ENCODE measurements at places on chromosomes 2 and 18.

DNA sequence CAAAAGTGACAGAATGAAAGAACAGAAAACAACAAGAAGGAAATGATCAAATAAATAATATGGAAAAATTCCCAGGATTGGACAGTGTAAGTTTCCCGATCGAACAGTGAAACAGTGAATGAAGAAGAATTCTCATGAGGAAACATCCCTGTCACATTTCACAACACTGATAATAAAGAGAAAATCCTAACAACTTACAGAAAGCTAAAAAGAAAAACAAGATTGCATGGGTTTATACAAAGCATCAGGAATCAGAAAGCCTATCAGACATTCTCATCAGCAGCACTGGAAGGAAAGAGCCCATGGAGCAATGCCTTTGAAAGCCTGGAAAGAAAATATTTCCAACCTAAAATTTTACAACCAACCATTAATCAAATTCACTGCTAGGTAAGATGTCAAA is 9.9 kb upstream of the COL6A3 start:
- no peak for DNase-seq

DNA sequence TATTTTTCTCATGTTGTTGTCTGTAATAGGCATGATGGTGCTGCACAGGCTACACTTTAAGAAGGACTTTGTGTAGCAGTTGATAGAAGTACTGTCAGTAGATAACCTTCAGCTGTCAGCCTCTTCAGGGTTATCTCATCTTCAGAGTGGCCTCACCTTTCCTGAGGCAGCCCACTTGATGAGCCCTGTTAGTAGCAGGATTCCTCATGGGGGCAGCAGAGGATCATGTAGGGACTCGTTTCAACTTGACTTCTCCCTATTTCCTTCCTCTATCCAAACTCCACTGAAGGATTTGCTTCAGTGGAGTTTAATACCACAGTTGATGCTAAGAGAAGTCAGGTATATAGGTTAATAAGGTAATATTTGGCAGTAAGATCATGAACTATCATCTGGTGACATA is 530.3 kb upstream of the FSIP2 start:
- no peak for DNase-seq

GRCh38 chr2:133378928-133379549 is 189.2 kb downstream of the NCKAP5 start:
- no peak for DNase-seq

DNA sequence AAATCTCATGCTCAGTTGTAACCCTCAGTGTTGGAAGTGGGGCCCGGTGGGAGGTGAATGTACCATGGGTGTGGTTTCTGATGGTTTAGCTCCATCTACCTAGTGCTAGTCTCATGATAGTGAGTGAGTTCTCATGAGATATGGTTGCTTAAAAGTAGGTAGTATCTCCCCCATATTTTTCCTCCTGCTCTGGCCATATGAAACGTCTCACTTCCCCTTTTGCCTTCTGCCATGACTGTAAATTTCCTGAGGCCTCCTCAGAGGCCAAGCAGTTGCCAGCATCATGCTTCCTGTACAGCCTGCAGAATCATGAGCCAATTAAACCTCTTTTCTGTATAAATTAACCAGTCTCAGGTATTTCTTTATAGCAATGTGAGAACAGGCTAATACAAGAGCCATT is 62.8 kb upstream of the RNF152 start:
- no peak for DNase-seq

DNA sequence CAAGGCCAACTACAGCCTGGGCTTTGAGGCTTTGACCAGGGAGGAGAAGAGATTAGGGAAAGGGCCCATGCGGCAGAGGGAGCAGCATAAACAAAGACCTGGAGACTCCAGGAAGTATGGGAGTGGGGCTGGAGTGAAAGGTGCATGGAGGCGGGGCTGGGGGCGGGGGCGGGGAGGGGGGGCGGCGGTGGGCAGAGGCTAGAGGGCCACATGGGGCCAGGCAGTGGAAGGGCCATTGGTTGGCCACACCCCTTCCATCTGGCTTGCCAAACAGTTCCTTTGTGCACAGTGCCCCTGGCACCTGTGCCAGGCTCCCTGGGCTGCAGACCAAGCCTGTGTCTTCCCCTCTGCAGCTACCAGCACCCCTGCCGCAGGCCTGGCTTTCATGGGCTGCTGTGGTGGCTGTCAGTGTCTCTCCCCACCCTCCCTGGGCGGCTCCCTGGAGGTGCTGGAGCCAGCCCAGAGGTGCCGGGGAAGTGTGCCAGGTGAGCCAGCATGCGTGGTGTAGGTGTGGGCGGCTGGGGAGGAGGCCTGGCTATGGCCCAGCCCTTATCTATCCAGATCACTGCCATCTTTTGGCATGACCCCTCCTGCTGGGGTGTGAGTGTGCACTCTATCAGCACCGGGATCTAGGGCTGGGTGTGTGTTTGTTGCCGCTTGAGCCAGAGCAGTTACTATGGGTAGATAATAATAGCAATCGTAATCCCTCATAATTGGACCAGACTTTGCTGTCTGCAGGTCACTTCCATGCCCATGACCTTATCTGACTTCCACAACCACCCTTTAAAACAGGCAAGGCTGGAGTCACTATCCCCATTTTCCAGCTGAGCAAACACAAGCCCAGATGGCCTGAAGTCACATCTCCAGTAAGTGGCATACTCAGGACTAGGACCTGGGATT is 30.5 kb downstream of the DNMT3A start:
- DNase-seq = no peak

- DNase-seq = no peak
Measured at GRCh38 chr2:65626831-65627230, 194.4 kb upstream of the SPRED2 start.

DNA sequence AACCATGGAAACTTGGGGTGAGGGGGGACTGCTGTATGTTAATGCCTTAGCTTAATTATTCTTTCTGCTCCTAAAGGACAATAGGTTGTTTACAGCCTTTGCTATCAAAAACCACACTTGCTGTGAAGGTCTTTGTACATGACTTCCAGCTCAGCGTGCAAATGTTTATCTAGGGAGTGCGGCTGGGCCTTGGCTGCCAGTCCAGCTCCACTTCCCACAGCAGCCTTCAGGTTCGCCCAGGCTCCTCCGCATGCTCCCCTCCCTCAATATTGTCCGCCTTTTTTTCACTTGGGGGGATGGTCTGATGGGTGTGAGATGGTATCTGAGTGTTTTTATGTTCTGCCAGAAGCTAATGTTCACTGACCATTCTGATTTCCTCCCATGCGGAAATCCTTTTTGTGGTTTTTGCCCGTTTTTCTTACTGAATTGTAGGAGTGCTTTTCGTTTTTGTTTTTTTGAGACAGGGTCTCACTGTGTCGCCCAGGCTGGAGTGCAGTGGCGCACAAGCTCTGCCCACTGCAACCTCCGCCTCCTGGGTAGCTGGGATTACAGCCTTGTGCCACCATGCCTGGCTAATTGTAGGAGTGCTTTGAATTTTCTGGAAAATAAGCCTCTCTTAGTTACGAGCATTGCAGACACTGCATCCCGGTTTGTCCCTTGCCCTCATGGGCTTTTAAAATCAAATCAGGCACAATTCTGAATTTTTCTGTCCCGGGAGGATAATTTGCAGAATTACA is 28.8 kb downstream of the SH3BP4 start:
- no peak for DNase-seq

DNA sequence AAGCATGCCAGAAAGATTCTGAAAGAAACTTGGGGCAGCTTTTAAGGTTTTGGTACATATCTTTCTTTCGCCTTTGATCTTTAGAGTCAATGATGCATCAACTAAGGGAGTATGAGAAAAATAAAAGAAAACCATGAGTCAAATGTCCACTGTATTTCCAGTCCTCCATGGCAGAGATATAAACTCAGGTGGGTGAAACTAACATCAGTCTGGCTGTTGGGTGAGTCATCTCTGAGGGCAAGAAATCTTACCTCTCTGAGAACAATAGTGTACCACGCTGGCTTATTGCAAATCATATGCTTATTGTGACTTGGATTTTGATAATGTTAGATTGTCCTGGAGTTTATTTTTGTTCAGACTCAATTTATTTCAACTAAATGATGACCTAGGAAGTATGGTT is 521.0 kb downstream of the PLCL1 start:
- DNase-seq = no peak

GRCh38 chr2:165120740-165121467 is 82.9 kb downstream of the SCN3A start:
- DNase-seq = no peak

DNA sequence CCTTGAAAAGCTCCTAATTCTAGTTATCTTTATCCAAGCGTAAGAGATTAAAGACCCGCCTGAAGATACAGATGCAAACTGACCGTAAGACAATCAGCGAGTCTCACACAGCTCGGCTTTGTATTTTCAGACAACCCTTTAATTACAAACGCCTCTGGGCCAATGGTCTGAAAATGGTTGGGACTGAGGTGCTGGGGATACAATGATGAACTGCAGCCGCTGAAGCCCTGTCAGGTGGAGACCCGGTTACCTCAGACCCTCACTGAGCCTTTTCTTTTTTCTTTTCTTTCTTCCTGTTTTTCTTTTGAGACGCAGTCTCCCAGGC is 715 bp upstream of the CFAP36 start:
- DNase-seq = peak; percentile 29

DNA sequence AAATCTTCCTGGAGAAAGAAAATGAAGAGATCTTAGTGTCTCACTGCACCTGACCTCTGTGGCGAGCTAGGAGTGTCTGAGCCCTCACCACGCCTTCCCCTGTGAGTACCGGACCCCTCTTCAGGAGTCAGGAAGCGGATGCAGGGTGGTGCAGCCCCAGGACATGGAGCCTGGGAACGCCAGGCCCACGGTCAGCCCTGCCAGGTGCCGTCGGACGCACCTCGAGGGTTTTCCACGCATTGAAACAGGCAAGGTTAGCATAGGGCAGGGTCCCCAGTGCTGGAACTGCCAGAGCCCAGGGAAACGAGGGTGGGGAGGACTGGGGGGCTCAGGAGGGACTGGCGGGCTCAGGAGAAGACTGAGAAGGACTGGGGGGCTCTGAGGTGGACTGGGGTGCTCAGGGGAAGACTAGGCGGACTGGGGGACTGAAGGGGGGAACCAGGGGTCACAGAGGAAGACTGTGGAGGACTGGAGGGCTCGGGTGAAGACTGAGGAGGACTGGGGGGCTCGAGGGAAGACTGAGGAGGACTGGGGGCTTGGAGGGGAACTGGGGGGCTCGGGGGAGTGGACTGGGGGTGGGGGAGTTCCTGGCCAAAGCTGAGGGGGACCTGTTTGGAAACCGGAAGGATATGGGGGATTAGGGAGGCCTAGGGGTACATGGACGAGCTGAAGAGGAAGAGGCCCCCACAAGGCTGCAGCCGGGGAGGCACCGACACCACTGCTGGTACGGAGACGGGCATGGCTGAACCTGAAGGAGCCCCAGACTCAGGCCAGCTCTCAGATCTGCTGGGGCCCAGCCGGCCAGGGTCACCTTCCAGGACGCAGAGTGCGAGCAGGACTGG is 65.2 kb upstream of the SNTG2 start:
- no peak for DNase-seq

DNA sequence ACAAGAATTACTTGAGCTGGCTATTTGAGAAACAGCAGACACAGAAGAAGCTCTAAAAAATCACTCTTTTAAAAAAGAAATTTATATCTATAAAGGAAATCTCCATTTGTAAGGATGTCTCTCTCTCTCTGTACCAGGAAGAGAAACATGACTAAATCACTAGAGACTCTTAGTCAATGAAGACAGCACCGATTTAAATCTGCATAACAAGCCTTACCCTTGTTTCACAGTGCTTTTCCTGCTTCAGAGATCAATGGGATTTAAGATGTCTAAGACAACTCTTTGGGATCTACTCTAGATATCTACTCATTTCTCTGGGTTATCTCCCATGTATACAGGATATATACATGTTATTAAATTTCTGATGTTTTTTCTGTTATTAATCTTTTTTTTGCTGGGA is 359.2 kb upstream of the RND3 start:
- no peak for DNase-seq

DNA sequence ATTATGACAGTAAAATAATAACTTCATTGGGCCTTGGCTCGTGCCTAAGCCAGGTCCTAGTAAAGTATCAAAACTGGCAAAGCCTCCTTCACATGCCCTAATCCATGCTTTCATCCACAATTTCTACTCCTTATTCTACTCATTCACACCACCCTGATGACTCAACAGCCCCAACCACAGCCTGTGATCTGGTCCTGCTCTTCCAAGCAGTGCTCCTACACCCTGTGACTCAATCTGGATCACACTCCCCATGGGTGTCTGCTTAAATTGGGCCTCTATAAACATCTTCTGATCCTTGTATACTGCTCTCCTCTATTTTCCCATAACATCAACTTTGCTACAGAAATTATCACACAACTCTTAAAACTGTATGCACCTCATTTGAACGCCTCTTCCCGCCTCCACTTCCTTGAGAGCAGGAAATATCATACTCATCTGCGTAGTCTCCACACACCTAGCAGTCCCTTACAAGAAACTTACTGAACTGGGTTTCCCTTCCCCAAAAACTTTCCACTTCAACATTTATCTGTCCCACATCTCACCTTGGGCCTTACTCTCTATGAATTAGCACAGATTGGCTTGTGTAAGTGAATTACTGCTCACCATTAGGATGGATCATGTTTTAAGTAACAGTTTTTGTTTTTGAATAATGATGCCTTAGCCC is 15.9 kb downstream of the GTF3C3 start:
- DNase-seq = peak; percentile 18

GRCh38 chr18:62420513-62421209 is 95.6 kb downstream of the TNFRSF11A start:
- peak; percentile 65 for DNase-seq

GRCh38 chr2:120604767-120605166 is 130.9 kb upstream of the GLI2 start:
- DNase-seq = no peak

GRCh38 chr18:67661555-67661954 is 145.0 kb upstream of the DSEL start:
- DNase-seq = no peak

- DNase-seq = no peak
Measured at GRCh38 chr2:67662222-67662621, 265.1 kb downstream of the ETAA1 start.

- DNase-seq = no peak
Measured at GRCh38 chr2:203928849-203929248, 7.7 kb upstream of the ICOS start.

GRCh38 chr18:27785815-27786471 is 391.0 kb downstream of the CDH2 start:
- no peak for DNase-seq

DNA sequence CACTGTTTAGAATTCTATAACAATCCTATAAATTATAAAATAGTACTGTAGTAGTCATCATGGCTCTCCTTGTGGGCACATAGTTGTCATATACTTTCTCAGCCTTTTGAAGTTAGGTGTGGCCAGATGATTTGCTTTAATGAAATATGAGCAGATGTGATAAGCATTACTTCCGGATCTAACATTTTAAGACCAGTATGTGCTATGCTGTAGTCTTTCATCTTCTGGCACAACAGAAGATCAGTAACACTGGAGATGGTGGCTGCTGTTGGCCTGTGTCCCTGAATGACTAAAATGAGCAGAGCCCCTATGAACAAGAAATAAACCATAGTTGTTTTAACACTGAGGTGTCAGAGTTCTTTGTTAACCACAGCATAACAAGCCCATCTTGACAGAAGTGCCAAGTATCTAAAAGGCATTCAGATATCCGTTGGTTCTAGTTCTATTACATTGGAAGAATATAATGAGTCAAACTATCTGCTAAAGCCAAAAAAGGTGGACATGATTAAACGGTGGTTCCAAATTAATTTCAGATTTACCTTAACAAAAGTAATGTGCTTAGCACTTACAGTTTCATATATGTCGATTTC is 6.3 kb downstream of the MEX3C start:
- DNase-seq = no peak

GRCh38 chr2:143745060-143745459 is 615.8 kb downstream of the ARHGAP15 start:
- no peak for DNase-seq

Data from GM10248 (cell line).